Stimulated activated CD4-positive, alpha-beta T cell treated with anti-CD3 and anti-CD28 coated beads, Interleukin-4, amount 100 ng/mL, for 24 hours (primary cell): ENCODE measurements at places on chromosomes 13 and 19.
A peak's percentile ranks its signal among the peaks of the same experiment; 100 is the strongest.

DNA sequence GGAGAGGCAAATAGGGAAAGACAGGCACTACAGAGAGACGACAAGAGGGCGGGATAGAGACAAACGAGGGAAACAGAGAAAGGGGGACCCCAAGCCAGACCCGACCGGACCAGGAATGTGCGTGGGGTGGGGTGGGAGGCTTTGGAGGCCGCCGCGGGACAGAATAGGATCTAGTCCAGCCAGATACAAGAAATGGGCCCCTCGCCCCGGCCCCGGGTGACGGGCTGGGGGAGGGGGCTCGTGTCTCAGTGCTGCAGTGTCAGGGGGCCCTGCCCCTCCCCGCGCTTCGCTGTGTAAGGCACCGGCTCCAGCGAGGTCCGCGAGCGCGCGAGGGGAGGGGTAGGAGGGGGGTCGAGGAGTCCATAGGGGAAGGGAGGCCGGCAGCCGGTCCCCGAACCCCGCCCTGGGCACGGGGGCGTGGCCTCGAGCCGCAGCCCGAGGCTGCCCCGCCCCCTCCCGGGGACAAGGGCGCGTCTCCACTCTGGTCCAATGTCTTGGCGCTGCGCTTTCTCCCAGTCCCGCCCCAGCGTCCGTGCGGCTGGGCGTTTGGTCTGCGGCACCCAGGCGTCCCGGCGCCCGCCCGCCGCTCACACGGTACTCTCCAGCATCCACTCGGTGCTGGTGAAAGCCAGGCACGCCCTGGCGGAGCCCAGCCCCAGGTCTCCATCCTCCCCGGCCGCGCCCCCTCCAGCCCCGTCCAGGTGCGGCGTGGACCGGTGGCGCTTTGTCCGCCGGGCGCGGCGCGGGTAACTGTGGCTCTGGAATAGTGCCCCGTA is 11.0 kb downstream of the IFNL1 start:
- DNase-seq, result no peak

- no peak for DNase-seq
Observed at GRCh38 chr13:49580980-49581680, 4.2 kb downstream of the RCBTB1 start.

DNA sequence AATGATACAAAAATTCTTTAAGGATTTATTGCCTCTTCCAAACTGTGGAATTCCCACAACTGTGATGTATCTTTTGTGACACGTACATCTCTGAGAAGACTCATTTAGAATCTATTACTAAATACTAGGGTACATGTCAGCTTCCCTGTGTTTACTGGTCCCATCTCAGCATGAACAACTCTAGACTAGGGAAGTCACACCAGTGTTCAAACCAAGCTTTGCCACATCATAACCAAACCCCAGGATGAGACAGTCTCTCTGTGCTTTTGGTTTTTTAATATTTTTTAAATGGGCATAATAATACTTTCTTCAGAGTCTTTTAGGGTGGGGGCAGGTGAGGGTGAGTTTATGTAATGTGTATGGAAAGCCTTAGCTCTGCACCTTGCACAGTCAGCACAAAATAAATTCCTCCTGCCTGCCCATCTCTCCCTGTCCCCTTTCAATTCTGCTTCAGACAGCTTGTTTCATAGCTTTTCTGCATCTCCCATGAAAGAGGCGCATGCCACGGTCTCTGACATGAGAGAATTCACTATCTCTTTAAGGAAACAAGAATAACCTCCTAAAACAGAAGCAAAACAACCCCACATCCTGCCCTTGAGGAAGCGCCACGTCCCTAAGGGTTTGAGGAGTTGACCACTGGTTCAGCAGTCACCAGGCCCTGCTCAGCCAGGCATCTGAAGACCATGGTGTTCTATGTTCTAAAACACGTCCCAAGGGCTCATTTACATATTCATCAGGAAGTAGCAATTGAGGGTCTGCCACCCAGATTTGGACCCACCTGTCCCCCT is 174.5 kb downstream of the USP12 start:
- DNase-seq, result no peak

DNA sequence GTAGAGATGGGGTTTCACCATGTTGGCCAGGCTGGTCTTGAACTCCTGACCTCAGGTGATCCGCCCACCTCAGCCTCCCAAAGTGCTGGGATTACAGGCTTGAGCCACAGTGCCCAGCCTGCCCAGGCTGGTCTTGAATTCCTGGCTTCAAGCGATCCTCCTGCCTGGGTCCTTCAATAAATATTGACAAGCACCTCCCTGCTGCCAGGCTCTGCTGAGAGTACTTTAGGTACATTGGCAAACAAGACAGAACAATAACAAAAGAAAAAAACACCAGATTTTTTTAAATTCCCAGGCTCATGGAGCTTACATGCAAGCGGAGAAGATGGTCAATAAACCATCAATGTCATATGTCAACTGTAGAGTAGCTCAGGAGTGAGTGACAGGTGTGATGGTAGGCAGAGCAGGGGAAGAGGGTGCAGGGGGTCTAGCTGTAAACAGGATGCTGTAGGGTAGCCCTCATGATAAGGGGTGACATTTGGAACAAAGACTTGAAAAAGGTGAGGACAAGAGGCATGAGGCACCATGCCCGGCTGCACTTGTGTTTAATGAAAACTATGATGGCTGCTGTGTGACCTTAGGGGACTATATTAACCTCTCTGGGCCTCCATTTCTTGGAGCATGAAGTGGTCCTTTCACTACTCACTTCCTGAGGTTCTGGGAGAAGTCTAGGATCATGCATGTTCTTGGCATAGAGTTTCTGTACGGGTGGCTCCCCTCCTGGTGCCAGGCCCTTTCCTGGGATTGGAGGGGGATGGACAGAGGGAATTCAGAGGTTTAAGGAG is 19.6 kb downstream of the SULT2B1 start:
- no peak for DNase-seq

GRCh38 chr13:46721054-46721453 is 75.9 kb downstream of the ESD start:
- peak; percentile 41 for DNase-seq

DNA sequence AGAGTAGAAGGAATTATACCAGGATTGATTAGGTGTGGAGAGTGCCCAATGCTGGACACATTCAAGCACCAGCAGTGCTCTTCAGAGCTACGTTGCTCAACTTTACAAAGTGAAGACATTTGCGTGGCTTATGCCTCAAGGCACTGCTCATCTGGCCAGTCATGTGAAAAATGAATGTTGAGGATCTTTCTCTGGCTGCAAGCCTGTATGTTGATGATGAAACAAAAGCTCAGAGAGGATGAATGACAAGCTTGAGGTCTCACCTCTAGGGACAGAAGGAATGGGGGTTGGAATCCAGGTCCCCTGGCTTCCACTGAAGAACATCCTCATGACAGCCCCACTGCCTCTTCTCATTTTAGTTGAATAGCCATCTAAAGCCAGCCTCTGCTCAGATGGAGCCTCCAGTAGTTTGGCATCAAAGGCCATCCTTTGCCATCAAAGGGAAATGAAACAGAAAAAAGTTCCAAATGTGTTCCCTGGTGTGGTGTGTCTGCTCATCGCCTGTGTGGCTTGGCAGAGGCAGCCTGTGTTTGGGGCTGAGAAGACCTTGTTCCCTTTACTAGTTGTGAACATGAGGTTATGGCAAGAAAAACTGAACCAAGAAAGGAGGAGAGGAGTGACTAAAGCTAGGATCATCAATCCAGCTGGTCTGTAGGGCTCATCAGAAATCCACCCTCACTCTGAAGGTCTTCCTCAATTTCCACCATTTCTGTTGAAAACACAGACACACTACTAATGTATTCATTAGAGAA is 114.0 kb upstream of the KL start:
- no peak for DNase-seq

DNA sequence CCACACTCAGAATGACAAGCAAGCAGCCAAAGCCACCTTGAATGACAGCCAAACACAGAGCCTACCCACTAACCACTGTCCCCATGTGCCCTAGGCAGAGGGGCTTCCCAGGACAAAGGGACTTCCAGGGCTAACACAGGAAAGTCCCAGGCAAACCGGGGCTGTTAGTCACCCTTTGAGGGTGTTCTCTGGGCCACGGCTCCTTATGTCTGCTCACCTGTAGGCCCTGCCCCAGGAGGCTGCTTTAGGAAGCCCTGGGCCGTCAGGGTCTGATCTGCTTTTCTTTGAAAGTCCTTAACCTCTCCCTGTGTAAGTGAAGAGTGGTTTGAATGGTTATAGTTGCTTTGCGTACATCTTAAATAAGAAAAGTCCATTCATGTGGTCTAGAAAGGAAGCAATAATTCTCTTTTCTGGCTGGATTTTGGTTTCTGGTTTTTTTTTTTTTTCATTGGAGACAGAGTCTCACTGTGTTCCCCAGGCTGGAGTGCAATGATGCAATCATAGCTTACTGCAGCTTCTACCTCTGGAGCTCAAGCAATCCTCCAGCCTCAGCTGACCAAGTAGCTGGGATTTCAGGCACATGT is 161.4 kb downstream of the EFNB2 start:
- no peak for DNase-seq

- DNase-seq, result no peak
Observed at GRCh38 chr13:99993660-99994637, 12.4 kb downstream of the ZIC2 start.

DNA sequence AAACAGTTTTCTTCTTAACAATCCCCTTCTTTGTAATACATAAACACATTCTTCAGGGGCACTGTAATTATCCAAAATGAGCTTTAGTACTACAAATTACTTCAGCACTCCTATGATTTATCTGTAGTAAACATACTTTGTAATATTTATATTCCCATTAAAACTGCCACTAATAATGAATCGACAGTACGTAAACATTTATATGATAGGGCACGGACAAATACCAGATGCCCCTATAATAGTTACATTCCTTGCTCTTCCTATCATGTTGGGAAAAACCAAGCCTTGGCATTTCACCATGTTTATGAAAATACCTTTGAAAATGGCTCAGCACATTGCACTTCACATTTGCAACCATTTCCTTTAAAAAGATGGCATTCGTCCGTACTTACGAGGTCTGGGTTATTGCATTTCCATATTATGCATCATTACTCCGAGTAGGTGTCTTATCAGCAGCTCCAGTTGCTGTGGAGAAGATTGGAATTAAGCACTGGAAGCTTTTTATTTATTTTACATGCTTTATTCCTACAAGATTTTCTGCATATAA is 1043.4 kb downstream of the DIAPH3 start:
- no peak for DNase-seq

DNA sequence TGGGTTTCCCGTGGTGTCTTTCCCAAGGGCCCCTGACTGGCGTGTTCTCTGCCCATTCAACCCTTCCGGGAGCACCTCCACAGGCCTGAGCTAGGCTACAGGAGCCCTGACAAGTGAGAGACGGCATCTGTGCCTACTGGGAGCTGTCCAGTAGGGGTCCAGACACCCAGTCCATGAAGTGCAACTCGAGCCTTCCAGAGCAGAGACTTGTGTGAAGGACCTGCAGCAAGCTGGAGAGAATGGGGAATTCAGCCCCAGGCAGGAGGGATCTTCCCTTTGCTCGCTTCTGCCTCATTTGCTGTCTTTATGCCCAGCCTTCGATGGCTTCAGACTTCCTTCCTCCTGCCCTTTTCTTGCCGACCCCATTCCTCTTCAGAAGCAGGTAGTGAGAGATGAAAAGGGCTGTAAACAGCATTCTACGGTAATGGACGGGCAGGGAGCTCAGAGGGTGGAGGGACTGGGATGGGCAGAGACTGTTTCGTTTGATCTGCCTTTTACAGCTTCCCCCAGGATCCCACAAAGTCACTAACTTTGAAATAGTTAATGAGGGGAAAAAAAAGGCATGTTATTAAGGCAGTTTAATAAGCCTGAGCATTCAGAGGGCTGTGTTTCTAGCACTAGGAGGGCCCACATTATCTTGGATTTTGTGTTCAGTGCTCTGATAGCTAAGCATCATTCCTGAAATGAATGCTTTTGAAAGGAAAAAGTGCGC is 327.6 kb downstream of the FGF9 start:
- no peak for DNase-seq

DNA sequence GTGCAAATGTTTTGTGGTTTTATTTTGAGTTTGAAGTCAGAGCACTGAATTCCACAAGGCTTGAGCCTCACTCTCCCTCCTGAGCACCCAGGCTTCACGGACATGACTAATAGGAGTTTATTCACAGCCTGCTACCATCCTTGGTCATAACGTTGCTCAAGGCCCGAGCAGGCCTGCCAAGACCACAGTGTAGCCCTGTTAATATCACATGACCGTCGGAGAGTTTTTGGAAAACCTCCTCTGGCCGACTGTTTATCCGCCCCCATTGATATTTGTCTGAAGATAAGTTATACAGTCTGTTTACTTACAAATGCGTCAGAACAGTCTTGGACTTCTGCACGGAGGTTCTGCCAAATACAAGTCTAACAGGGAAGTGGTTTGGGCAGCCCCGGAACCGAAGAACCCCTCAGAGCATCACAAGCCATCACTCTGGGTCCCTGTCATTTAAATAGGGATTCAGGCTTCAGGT is 89.9 kb downstream of the COL4A2 start:
- no peak for DNase-seq

GRCh38 chr19:14002571-14003250 is 3.4 kb downstream of the RFX1 start:
- no peak for DNase-seq

- no peak for DNase-seq
Observed at GRCh38 chr13:98239162-98240076, 62.4 kb upstream of the RNF113B start.

GRCh38 chr13:77781808-77782207 is 84.3 kb downstream of the SLAIN1 start:
- no peak for DNase-seq

GRCh38 chr19:32649751-32650150 is 25.2 kb downstream of the ANKRD27 start:
- DNase-seq, result no peak

DNA sequence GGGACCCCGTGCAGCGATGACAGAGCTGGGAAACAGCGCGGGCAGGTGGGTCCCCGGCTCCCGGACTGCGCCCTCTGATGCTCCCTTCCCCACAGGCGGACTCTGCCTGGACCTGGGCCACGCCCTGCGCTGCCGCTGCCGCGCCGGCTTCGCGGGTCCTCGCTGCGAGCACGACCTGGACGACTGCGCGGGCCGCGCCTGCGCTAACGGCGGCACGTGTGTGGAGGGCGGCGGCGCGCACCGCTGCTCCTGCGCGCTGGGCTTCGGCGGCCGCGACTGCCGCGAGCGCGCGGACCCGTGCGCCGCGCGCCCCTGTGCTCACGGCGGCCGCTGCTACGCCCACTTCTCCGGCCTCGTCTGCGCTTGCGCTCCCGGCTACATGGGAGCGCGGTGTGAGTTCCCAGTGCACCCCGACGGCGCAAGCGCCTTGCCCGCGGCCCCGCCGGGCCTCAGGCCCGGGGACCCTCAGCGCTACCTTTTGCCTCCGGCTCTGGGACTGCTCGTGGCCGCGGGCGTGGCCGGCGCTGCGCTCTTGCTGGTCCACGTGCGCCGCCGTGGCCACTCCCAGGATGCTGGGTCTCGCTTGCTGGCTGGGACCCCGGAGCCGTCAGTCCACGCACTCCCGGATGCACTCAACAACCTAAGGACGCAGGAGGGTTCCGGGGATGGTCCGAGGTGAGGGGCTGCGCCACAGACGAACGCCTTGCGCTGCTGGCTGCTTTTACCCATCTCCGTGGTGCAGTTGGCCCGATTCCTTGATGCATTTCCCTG is 7.8 kb upstream of the SELENOV start:
- peak; percentile 62 for DNase-seq

- DNase-seq, result no peak
Observed at GRCh38 chr19:810077-810855, 11.5 kb downstream of the PLPPR3 start.
